ENCODE measurements at places on chromosomes 2 and 18.
A peak's percentile ranks its signal among the peaks of the same experiment; 100 is the strongest.

GRCh38 chr2:12488352-12489318 is 228.1 kb upstream of the TRIB2 start:
- peak; percentile 71 for DNase-seq

DNA sequence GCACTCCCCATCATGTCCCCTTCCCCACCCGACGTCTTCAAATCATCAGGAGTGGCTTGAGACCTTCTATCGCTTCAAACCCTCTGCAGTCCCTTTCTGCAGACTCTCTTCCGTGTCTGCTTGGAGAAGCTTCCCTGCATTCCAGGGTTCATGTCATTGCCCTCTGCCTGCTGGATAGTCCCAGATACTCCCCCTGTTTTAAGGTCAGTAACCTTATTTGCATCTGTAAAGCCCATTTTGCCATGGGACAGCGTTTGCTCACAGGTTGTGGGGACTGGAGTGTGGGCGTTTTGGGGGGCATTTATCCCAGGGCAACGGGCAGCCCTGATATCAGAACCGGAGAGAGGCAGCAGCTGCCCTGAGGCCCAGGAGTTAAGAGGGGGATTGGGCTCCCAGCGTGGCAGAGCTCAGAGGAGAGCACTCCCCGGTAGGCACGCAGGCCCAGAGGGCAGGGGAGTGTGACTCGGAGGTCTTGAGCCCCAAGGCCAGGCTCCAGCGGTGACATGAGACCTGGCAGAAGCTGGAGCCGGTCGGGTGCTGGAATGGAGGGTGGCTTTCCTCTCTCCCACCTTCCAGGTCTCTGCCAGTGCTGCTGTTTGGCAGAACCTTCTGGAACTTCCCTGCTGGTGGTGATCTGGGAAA is 73.8 kb downstream of the RTP5 start:
- DNase-seq, result no peak

DNA sequence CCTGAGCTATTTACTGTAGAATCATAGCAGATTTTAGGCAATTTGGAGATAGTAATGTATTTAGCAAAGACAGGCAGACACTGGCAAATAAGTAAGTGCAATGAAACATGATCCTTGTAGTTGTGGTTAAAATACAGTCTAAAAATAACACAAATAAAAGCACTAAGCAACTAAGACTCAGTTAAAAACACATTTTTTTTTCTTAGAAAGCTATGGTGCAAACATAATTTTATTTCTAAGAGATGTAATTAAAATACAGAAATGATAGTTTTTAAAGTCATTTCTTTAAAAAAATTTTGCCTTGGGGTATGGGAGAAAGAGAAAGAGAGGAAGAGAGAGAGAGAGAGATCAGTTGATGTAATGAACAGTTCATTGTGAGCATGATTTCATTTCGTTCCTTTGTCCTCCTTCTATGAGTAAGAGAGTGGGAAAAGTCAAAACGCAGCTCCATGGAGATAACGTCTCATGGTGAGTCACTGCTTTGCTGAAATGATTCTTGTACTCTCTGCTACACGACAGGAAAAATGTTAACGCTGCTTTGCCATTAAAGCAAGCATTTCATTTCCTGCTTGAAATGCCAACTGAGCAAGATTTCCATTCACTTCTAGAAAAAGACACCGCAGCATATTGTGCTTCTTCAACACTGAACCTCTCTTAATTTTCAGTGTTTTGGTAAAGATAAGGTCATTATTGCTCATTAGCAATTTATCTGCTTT is 61.3 kb upstream of the PGAP1 start:
- DNase-seq, result no peak

DNA sequence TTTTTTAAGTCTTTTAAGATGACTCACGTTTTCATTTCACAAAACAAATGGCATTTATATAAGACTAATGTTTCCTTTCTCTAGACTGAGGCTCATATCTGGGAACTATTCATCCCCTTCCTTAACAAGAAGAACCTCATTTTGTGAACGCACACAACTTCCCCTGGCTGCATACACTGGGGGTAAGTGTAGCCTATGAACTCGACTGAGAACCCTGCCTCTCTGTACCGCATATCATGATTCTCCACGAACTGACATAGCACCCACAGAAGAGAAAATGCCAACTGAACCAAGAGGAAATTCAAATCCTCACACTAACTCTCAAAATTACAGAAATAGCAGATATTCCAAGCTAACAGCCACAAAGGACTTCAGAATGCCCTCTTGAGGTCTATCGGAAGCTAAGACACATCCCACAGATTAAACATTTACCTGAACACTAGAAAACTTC is 236.7 kb downstream of the TCF4 start:
- no peak for DNase-seq

- no peak for DNase-seq
Observed at GRCh38 chr2:148794558-148794957, 80.5 kb upstream of the KIF5C start.

- no peak for DNase-seq
Observed at GRCh38 chr2:212180408-212181083, 358.1 kb downstream of the ERBB4 start.

DNA sequence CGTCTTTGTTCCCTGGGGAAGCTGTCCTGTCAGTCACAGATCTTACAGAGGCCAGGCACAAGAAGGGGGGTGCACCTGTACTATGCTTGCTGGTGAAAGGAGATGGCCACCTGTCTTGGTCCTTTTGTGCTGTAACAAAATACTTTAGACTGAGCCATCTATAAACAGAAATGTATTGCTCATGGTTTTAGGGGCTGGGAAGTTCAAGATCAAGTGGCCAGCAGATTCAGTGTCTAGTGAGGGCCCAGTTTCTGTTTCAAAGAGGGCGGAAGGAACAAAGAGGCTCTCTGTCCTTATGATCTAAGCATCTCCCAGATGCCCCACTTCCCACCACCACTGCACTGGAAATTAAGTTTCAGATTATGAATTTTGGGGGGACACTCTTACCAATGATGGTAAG is 35.5 kb upstream of the RPL37A start:
- no peak for DNase-seq

DNA sequence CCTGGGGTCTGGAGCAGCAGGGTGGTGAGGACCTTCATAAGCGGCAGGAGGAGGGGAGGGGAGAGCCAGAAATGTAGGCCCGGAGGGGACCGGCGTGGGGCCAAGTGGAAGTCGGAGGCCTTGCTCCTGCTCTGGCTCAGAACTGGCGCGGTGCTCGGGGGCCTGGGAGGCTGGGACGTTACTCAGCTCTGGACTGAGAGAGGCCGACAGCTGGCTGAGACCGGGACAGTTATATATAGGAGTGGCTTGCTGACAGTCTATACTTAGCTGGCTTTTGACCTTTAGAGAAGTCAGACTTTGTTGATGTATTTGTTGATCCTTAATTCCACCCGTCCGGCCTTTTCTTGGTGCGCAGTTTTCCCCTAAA is 15.7 kb downstream of the IGFBP5 start:
- no peak for DNase-seq

- DNase-seq, result no peak
Observed at GRCh38 chr18:50138181-50139064, 56.5 kb downstream of the MYO5B start.

DNA sequence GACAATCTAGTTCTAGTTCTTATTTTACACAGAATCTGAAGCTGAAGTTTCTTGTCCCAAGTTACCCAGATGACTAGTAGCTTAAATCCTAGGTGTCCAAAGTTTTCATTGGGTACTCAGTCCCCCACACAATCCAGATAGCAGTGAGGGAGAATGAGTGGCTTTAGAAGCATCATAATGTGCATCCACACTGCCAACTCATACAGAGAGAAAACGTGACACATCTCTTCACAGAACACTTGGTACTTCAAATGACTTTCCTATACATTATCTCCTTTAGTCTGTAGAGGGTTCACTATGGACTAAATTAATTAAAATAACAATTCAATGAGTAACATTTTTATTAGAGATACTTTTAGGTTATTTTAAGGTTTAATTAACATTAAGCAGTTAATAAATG is 45.2 kb downstream of the STRADB start:
- no peak for DNase-seq

DNA sequence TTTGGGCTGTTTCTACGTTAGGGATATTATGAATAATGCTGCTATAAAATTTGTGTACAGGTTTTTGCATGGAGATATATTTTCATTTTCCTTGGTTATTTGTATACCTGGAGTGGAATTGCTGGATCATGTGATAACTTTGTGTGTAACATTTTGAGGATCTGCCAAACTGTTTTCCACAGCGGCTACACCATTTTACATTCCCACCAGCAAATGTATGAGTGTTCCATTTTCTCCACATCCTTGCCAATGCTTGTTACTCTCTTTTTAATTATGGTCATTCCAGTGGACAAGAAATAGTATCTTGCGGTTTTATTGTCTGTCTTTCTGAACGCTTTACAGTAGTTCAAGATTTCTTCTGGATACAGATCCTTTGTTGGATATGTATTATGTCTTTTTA is 13.6 kb downstream of the GORASP2 start:
- no peak for DNase-seq

DNA sequence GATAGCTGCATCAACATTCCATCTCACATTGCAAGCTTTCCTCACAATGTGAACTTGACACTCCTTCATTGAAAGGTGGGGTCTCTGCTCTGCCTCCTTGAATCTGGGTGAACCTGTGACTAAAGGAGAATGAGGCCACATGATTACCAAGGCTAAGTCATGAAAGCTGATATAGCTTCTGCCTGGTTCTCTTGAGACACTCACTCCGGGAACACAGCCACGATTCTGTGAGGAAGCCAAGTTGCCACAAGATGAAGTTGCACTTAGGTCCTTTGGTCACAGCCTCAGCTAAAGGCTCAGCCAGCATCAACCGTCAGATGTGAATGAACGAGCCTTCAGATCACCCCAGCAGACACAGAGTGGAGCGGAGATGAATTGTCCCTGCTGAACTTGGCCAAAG is 94.7 kb upstream of the FAM136A start:
- no peak for DNase-seq

- DNase-seq, result no peak
Observed at GRCh38 chr18:74154716-74155115, 6.4 kb downstream of the TIMM21 start.

GRCh38 chr18:3538456-3538855 is 88.5 kb downstream of the TGIF1 start:
- DNase-seq, result no peak

DNA sequence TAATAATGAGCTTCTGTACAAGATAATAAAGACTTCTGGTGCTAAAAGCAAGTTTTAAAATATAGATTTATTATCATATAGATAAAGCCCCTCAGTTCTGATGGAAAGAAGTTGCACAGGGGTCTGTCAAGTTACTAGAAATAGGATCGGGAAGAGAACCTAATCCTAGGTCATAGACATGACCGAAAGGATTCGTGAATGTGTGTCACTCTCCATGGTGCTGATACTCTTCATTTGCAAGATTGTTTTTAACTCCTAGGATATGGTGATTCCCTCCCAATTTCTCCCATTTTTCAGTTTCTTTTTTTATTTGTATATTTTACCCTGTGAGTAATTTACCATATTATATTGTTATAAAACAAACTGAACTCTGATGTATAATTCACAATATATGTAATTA is 58.9 kb upstream of the CTNNA2 start:
- DNase-seq, result no peak

DNA sequence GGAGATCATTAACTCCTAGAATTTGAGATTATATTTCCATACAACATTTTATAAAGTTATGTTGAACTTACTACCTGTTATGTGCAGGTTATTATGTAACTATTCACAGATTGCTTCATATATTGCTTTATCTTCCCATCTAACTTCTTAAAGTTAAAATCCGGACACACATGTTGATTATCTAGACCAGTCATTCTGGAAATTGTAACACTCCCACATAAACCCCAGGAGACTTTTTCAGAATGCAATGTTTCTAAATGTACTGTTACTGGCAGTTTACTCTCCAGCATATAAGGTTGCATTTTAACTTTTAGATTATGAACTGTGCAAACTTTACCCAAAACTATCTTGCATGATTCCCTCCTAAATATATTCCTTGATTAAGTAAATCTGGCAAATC is 70.5 kb upstream of the FAM117B start:
- no peak for DNase-seq

DNA sequence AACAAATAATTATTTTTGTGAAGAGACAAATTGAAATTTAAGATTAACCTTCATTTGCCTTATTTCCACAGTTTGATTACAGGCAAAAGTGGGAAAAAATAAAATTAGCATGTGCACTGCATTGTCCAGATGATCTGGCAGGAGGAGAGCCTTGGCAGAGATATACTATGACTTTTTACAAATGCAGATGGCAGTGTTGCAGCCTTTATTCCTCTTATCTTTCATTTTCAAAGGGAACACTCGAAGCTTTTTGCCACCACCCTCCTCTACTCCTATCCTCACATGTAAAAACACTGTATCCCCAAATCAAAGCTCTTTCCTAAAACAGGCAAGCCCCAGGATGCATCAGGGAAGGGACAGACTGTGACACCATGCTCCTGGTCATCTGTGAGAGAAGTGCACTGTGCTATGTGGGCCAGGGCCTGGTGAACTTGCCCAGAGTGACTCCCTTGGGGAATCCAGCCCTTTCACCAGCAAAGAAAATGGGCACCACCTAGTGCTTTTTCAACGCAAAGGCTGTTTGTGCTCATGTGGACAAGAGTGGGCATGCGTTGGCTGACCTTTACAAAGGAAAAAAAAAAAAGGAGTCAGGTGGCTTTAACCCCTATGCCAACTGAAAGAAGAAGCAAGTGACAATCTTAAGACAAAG is 74.7 kb upstream of the ETAA1 start:
- DNase-seq, result no peak

DNA sequence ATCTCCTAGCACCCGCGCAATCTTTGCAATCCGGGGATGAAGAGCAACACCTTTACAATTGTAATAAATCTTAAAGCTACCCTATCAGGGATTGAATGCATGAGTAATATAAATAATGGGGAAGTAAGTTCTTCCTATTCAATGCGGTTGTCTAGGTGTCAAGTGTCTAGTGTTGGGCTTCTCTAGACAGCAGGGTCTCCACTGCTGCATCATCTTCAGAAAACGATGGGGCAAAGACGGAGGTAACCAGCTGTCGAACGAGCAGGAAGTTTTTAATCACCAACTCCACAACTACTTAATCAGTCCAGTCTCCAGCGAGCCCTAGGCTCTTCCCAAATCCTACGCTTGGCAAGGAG is 573 bp downstream of the STAM2 start:
- DNase-seq, result no peak

- no peak for DNase-seq
Observed at GRCh38 chr2:46555011-46555410, 75.6 kb downstream of the TMEM247 start.

Measured in CD4-positive, alpha-beta T cell (primary cell).